Ovary (tissue), 10 donors: ENCODE measurements at places on chromosomes 6 and 20. TPM values are rescaled to one million over a fixed set of nuclear protein-coding genes. Genes with fewer than 3 reads are reported as not detected.

C20orf141 gene
- not detected for total RNA-seq

DNA sequence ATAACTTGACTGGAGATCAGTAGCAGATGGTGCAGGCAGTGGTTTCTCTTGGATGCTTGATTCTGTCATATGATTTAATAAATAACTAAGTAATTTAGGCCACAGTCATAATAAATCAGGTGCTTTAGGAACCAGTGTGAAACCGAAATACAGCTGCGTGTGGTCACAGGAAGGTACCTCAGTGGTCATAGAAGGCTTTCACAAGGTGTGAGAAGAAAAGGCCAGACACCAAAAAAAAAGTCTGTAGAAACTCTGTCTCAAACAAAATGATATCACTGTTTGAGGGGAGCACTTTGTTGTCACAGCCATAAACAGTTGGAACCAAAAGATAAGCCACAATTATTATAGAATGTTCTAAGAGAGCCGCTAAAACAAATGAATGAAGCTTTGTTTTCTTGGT is 56.5 kb downstream of the ARMC2 start:
- H3K27me3 ChIP-seq, result no peaks in the 10 kb centered on the region
- no peaks in the 10 kb centered on the region for H3K36me3 ChIP-seq
- no peaks in the 10 kb centered on the region for H3K4me1 ChIP-seq
- no peak for DNase-seq

DNA sequence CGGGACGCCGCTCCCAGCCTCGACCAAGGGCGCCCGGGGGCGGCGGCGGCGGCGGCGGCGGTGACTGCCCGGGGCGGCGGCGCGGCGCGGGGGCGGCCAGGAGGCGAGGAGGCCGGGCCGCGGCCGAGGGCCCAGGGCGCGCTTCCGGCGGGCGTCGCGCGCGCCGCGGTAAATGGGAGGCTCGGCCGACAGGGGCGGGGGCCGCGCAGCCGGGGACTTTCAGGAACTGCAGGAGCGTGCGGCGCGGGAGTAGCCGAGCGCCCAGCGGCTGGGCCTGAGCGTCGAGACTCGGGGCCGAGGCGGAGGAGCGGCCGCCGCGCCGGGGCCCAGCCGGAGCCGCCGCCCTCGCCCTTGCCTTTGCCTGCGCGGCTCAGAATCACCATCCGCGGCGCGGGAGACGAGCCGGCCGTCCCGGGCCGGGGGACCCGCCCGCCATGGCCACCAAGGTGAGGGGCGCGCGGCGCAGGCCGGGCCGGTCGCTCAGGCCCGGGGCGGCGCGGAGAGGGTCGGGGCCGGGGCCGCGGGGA is at the start of gene SNX9:
TSS of gene SNX9 (plus strand) at position 246 of the 527 bp plus-strand sequence. CDS start at position 435, 189 bp downstream.
- H3K4me3 ChIP-seq, result peak within 1 kb of the TSS; percentile 76
- peak within 1 kb of the TSS; percentile 99 for H3K27ac ChIP-seq
- no peaks in the 10 kb centered on the region for H3K27me3 ChIP-seq
- peaks cover 4% of the 10 kb centered on the region for H3K4me1 ChIP-seq

DNA sequence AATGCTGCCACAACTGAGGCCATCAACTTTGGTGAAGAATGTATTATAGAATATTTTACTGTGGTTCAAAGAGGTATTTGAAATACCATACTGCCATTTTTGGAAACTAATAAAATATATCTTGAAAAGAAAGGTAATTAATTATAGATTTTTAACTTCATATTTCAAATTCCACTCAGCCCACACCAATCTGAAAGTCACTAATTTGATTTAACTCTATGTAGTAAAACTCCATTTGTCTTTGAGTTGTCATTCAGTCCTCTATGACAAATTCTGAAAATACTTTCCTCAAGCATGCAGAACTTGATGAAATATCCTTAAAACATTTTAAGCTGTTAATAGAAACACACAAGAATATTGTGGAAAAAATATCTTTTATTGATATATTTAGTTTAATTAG is 1196.7 kb upstream of the CITED2 start:
- DNase-seq, result no peak
- no peaks in the 10 kb centered on the region for H3K27me3 ChIP-seq
- H3K27ac ChIP-seq, result no peak overlapping the region
- no peak overlapping the region for H3K4me3 ChIP-seq

DNA sequence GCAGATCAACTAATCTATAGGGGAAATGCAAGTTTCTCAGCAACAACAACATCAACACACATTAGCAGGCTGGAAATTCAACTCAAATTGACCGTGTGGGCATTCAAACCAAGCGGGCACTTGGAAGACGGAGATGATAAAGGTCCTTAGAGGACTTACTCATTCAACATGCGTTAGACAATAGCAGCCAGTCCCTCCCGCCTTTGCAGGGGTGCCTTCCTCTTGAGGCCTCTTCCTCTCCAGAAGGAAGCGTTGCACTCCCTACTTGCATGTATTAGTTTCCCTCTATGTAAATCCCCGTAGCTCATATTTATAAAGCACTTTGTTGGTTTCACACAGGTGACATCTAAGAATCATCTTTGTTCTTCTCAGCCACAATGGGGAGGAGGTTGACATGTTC is 300.8 kb upstream of the STXBP5 start:
- no peak overlapping the region for H3K4me3 ChIP-seq
- no peaks in the 10 kb centered on the region for H3K36me3 ChIP-seq
- no peaks in the 10 kb centered on the region for H3K4me1 ChIP-seq
- no peak overlapping the region for H3K27ac ChIP-seq
